ENCODE measurements at places on chromosomes 5 and 9.

DNA sequence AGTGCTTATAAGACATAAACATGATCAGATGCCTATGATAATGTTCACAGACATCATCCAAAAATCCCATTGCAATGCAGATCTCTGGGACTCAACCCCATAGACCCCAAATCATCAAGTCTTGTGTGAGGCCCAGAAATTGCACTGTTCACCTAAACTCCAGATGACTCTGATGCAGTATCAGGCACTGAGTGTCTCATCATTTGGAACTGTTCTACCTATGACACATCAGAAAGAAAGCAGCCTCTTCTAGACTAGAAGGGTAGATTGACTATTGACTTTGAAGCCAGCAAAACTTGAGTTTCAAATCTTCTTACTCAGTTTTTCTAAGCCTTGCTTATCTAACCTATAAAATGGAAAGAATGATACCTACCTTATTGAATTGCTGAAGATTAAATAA is 58.7 kb upstream of the PAPPA start:
- DNase-seq, result no peak

- no peak for DNase-seq
Observed at GRCh38 chr5:23389291-23390101, 117.9 kb upstream of the PRDM9 start.

GRCh38 chr5:135718151-135718550 is 116.3 kb upstream of the SLC25A48 start:
- no peak for DNase-seq

GRCh38 chr9:113299800-113300292 is 3.3 kb downstream of the RNF183 start:
- no peak for DNase-seq

DNA sequence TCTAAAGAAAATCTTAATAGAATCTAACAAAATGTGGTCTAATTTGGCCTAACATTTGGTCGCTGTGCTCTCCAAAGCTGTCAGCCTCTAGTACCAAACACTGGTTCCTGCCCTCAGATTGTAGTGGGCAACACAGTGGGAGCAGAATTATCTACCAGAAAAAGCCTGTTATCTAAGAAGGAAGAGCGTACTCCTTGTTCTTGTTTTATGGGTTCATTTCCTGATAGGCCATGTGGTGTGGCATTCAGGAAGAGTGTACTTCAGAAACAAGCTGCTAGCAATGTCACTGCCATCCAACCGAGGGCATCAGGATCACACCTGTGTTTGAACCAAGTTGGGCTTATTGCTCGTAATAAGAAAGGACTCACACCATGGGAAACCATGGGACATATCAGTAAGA is 487.9 kb upstream of the DAP start:
- DNase-seq, result no peak

GRCh38 chr9:10793306-10793705 is 180.5 kb upstream of the PTPRD start:
- DNase-seq, result no peak

DNA sequence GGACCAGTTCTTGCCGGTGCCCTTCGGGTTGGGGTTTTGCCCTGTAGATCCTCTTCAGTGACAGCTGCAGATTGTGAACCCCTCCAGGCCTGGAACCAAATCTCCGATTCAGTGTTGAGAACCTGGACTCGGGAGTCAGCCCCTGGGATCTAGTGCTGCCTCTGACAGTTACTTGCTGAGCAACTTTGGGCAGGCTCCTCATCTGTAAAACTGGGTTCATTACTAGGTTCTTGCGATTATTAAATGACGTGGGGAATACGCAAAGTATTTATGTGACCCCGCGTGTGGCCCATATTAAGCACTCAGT is 600 bp downstream of the ERCC6L2 start:
- DNase-seq, result no peak

DNA sequence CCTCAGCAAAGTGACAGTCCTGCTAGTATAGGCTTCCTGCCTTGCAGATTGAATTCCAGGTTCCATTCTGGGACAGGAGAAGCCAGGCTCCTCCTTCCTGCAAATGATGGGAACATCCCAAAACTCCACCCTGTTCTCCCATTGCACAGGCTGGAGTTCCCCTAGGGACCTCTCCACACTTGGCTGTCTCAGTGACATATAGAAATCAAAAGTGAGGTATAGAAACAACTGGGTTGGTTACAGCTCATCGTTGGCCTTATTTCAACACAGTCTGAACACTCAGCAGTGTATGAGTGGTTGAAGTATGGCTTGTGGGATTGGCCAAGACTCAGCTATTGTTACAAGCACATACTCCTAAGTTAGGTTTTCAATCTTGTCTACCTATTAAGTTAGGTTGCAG is 157.8 kb upstream of the FTMT start:
- no peak for DNase-seq

- no peak for DNase-seq
Observed at GRCh38 chr5:84036842-84037241, 316.2 kb upstream of the HAPLN1 start.

DNA sequence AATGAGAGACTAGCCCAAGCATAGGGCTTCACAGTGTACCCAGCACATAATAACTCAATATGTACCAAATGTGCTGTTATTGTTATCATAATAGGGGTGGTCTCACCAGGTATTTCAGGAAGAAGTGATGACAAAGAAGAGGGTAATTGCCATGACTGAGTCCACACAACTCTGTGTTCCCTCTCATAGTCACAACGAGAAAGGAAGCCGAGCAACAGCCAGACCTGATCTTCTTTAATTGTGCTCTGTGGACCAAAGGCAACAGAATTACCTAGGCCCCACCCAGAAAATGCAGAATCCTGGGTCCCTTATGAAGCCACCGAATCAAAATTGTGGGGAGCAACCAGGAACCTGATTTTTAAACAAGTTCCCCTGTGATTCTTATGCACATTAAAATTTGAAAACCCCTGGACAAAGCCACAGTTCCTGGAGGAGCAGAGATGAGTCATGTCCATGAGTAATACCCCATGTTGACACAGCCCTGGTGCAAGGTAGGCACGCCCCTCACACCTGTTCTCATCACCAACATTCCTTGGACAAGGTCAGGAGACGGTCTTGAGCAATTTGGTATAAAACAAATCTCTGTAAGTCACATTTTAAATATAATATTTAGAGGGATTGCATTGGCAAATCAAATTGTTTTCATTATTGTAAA is 5.2 kb downstream of the FGF1 start:
- no peak for DNase-seq

- no peak for DNase-seq
Observed at GRCh38 chr5:160621526-160621925, 199.9 kb downstream of the PTTG1 start.

DNA sequence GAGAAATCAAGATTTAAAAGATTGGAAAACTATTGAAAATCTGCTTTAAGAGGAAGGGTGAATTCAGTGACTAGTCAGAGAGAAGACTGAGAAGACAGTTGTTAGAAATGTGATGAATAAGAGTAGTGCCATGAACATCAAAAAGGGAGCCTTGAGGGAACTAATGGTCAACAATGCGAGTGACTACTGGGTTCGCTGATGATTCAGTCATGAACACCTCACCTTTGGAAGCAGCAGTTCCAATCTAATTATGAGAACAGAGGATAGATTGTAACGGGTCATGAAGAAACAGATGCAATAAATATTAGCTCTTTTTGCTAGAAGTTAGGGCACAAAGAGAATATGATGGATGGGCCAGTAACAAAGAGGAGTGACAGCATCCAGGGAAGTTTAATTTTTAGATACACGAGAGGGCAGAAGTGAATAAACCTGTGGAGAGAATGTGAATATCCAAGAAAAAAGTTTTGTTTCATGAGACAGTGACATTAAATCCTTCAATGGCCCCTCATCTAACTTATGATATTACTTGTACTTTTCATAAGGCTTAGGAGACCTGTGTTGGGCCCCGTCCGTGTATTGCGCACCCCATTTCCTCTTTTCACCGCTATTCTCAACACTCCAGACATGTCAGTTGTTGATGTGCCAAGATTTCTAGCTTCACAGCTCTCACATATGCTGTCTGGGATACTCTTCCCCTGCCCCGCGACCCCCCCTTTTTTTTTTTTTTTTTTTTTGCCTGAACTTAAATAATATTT is 23.5 kb upstream of the IFNE start:
- DNase-seq, result no peak

DNA sequence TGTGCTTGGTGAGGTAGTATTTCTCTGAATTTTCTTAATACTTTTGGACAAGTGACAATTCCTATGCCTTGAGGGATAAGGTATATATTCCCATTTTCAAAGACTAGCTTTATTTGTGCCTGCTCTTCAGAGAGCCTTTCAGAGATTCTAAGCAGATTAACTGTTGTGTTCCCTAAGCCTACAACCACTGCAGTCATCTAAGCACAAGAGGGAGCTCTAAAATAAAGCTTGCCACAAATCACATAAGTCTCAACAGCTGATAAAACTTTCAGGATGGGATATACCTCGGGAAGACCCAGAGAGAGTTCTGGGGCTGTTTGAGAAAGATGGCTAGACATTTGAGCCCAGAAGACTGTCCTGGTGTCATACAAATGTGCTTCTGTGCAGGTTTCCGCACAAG is 157.3 kb downstream of the CYLC2 start:
- no peak for DNase-seq

- DNase-seq, result no peak
Observed at GRCh38 chr5:142342128-142342981, 17.5 kb upstream of the SPRY4 start.

GRCh38 chr9:31136524-31136923 is 1247.9 kb upstream of the ACO1 start:
- DNase-seq, result no peak
